ENCODE measurements at places on chromosomes 4 and X.

- DNase-seq = no peak
Observed at GRCh38 chrX:31215277-31215815, 143.5 kb upstream of the FTHL17 start.

- DNase-seq = no peak
Observed at GRCh38 chrX:149641432-149641831, 9.8 kb upstream of the TMEM185A start.

DNA sequence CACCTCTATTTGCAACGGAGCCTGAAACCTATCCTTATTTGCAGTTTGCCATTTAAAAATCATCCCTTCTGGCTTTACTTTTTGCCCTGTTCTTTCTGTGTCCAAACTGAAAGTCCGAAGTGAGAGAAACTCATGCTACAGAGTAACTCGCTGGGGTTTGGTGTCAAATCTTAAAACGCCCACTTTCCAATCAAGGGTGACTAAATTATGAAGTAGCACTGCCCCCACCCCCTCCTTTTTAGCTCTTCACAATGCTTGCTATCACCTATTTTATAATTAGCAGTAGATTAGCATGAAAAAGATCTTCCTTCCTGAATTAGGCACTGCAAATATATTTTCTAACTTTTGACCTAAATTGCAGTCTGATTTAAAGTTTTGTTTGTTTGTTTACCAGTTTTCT is 52.5 kb downstream of the VGLL1 start:
- no peak for DNase-seq

- no peak for DNase-seq
Observed at GRCh38 chr4:182969651-182970279, 52.6 kb upstream of the DCTD start.

GRCh38 chr4:173538909-173539445 is 8.9 kb upstream of the HAND2 start:
- peak; percentile 84 for DNase-seq

DNA sequence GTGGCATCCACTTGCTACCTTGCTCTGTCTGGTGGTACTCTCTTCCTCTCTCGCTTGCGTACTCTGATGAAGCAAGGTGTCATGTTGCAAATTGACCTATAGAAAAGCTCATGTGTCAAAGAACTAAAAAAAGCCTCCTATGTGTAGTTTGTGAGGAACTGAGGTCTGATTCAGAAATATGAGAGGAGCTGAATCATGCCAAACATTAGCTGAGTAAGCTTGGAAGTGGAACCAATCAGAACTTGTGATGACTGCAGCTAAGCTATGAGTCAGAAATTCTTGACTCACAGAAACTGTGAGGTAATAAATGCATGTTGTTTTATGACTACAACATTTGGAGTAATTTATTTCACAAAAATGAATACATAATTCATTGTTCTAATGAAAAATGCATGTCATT is 2138.8 kb downstream of the PCDH7 start:
- no peak for DNase-seq

DNA sequence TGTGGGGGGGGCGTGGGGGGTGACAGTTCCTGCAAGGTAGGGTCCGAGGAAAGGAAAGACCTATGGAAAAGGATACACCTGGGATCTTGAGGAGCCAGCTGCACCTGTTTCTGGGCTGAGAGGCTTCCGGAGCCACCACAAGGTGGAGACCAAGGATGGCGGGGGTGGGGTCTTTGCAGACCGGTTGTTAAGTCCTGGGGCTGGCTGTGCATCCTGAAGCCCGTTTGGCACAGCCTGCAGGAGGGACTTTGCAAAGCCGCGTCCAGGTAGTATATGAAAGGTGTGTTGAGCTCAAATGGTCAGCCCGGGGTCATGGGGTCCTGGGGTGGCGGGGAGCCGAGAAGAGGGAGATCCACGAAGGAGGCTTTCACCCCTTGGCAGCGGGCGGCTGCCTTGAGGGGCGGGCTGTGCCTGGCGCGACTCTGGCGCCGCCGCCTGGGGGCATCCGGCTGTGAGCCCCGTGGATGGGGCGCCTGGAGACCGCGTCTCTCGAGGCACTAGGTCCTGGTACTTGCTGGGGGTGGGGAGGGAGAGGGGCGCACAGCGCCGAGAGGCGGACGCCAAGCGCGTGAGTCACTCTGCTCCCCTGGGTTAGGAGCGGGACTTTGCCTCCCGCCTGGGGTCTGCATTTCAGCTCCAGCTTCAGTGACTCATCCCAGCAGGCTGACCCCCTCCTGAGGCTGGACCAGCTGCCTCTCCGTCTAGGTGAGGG is 58.2 kb upstream of the DYNLT3 start:
- peak; percentile 46 for DNase-seq

DNA sequence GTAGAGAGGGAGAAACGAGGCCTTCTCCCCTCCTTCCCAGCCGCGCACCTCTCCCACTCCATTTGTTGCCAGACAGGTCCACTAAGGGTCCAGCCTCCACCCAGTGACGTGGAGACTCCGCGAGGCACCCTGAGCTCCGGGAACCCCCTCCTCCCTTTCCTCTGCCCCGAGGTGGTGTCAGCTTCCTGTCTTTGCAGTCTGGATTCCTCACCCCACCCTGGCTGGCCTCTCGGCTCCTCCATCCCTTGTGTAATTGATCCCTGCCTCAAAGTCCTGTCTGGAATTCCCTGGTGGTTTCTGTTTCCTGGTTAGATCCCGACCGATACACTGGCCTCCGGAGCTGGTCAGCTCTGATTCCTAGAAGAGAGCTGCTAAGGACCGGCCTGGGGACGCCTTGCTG is 105.9 kb upstream of the SCOC start:
- no peak for DNase-seq

DNA sequence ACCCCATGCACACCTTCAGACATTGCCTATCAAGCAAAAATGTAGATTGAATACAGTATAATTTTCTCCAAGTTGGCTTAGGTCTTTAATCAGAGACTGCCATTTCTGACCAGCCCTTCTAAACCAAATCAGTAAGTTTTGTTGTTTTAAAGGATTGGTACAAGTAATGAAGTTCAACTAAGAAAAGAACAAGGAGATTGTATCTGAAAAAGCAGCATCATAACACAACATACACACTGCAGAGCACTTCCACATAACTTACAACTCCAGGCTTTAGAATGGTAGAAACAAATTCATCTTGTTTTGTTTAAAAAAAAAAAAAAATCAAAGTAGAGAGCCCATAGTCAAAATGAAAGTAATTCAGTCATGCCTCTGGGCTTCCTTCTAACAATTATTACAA is 16.1 kb upstream of the AMBN start:
- DNase-seq = no peak

DNA sequence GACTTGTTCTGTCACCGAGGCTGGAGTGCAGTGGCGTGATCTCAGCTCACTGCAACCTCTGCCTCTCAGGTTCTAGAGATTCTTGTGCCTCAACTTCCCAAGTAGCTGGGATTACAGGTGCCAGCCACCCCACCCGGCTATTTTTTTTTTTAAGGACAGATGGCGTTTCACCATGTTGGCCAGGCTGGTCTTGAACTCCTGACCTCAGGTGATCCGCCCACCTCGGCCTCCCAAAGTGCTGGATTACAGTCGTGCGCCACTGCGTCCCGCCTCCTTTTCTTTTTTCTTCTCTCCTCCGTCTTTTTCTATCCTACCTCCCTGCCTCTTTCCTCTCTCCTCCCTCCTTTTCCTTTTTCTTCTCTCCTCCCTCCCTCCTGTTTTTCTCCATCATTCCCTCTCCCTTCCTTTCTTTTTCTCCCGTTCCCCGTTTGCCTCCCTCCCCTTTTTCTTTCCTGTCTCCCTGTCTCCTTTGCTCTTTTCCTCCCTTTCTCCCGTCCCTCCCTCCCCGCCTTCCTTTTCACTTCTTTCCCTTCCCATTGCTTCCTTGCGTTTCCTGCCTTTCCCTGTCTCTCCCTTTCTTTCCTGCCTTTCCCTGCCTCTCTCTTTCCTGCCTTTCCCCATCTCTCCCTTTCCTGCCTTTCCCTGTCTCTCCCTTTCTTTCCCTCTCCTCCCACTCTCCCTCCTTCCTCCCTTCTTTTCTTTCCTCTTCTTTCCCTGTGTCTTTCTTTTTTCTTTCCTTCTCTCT is 2.1 kb upstream of the SLC25A6 start:
- no peak for DNase-seq

DNA sequence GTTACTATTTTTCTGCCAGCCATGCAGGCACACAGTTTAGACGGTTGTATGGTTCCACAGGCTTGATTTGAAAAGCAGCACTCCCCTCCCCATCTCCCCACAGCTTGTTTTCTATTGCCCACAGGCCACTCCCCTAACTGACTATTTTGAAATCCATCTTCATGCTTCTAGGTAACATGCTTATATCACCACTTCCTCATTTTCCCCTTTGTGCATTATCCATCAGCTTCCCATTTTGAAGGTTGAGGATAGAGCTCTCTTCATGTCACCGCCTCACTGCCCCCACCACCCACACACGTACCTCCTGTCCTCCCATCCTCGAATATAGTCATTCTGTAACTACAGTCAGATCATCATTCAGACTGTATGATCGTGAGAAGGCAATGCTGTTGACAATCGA is 224.7 kb downstream of the MID1 start:
- DNase-seq = no peak

DNA sequence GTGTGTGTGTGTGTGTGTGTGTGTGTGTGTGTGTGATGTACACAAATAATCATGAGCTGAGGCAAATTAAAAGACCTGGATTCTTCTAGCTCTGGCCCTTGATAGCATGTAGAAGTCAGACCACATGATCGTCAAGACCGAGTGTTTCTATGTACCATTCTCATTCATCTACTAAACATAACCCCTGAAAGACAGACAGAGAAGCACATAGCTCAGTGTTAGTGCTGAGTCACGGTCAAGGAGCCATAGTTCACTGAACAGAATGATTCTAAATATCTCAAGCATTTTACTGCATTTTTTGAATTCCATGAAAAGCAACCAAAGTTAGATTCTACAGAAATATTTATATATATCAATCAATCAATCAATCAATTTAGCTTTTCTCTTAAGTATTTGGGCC is 412.3 kb upstream of the CXorf51A start:
- no peak for DNase-seq

DNA sequence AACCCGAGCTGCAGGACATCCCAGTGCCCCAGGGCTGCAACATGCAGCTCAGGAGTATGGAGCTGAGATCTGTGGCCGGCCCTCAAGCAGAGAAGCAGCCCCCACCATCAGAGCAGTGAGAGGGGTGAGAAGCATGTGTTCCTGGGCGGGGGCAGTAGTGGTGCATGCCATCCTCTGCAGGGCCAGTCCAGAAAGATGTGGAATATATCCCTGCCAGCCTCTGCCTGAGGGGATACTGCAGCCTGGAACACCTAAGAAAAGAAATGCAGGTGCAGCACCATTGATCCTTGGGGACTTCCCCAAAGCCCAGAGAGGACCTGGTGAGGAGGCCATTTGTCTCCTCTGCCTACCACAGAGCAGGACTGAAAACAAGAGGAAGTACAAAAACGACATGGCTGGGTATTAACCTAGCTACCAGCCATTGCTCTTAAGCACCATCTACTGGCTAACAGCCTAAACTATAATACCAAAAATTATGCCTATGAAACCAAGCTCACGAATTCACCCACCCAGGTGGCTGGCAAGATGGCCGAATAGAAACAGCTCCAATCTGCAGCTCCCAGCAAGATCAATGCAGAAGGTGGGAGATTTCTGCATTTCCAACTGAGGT is 158.8 kb downstream of the ADGRA3 start:
- DNase-seq = peak; percentile 23

DNA sequence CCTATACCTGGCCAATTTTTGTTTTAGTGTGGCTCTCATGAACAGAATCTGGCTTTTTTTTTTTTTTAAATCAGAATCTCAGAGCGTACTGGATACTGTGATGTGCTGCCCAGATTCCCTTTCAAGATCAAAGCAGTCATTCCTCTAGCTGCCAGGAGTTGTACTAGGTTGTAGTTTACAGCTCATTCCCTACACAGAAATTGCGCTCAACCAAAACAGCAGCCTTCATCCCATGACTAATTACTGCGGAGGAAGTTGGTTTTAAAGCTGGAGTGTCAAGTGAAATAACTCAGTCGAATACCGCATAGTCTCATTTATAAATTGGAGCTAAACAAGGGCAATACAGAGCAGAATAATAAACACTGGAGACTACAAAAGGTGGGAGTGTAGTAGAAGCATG is 12.2 kb upstream of the TMPRSS11B start:
- no peak for DNase-seq

GRCh38 chr4:153327247-153327646 is 17.2 kb upstream of the MND1 start:
- no peak for DNase-seq

- DNase-seq = no peak
Observed at GRCh38 chrX:11437642-11438379, 144.6 kb downstream of the AMELX start.

DNA sequence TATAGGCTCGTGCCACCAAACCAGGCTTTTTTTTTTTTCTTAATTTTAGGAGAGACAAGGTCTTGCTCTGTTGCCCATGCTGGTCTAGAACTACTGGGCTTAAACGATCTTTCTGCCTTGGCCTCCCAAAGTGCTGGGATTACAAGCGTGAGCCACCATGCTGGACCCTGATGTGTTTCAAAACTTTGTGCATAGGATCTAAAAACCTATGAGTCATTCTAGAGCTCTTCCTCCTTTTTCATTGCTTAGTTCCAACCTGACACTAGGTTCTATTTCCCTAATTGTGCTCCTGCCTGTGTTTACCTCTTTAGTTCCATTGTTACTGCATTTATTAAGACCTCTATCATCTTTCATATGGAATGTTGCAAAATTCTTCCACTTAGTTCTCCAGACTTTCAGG is 57.3 kb downstream of the HPGD start:
- no peak for DNase-seq

DNA sequence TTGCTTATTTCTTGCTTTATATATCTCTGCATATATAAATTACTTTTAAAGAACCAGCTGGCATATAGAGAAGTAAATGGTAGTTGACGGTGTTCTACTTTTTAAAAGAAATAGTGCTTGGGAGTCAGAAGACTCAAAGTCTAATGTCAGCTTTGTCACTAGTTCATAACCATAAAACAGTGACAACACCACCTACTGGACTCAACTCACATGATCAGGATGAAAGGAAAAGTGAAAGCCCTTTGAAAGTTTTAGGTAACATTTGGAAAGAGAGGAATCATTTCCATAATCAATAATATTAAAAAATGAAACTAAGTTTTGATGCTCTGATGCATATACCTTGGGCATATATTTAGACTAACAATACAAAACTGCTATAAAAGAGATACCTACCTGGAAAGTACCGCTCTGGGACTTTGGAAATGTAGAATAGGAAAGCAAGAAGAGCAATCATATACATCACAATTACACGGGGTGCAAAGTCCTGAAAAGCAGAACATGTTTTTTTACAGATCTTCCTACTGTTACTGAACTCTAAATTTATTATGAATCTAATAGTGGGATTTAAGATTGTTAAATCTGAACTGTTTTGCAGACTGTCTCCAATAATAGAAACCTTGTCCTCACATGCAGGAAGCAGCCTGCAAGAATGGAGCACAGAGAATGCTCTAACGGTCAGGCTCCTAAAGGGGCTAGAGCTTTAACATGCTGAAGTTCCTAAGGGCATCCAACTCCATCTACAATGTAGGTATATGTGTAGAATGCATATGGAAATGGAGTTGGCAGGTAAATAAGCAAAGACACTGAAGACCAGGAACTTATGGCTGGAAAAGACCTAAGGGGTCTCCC is 15.6 kb downstream of the PAQR3 start:
- DNase-seq = no peak

GRCh38 chr4:3493720-3494461 is 30.8 kb downstream of the DOK7 start:
- no peak for DNase-seq

GRCh38 chr4:184889666-184890335 is 64.0 kb upstream of the ACSL1 start:
- DNase-seq = peak; percentile 35

GRCh38 chr4:70914000-70914399 is 11.8 kb downstream of the MOB1B start:
- DNase-seq = no peak

GRCh38 chr4:183659872-183660242 is 764 bp downstream of the TRAPPC11 start:
- DNase-seq = no peak

GRCh38 chrX:139930916-139931645 is 1.8 kb downstream of the ATP11C start:
- DNase-seq = peak; percentile 52
